Fibroblast of upper back skin (primary cell): ENCODE measurements at places on chromosomes 6 and 20.
A peak's percentile ranks its signal among the peaks of the same experiment; 100 is the strongest.

GRCh38 chr6:81878479-81878878 is 126.0 kb upstream of the TENT5A start:
- no peak for DNase-seq

DNA sequence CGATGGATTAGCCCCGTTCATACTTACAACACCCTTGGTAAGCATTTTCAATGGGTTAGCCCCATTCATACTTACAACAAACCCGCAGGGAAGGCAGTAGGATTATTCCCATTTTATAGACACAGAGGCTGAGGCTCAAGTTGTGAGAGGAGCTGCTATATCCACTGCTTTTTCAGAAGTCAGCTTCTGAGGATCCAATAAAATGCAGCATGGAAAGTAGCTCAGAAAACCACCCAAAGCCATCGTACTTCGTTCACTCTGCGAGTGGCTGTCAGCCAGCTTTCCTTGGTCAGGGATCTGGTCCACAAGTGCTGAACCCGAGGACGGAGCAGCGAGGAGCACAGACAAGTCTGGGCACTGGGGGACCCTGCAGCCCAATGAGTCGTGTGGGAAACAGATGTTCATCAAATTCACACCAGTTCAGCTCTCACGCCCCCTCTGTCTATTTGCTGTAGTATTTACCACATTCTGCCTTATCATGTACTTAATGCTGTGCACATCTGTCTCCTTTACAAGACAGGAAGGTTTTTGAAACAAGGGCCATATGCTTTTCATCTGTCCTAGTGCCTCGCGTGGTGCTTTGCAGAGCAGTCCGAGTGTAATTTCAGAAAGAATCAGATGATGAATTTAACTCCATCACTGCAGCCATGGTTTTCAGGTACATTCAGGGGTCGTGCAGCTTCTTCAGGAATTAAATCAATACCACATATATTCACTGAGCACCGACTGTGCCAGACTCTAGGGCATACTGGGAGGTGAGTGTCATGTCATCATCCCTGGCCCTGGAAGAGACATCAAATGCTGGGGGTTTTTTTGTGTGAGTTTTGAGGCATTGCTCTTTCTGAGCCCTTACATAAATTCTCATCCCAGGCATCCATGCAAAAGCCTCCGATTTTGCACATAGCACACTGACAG is 256.9 kb downstream of the CDH26 start:
- no peak for DNase-seq

DNA sequence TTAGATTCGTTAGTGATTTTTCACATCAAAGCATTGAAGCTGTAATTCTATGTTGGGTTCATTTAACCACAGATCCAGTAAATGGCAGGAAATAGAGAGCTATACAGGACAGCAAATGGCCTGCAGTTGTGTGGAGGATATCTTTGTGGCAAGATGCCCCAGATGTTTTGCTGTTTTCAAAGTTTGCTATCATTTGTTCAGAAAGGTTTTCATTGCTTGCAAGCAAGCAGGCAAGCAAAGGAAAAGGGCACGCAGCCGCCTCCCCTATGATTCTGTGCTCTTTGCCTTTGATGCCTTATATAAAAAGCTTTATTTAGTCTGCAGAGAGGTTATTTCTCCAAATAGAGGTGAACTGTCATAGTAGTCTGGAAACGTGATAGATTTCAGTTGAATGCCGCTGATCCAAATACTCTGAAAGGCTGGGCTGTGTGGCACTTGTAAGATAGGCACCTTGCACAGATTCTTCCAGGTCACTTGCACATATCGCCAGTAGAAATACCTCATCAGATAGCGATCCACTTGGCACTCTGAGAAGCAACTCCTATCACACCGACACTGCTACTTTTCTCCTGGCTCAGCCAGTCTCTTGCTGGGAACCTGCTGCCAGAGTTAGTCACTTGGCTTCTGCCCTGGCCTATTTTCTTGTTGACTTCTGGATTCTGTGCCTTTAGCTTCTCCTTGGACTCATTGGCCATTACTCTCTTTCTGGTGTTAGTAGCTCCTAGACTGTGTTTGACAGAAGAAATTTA is 66.4 kb downstream of the UTRN start:
- no peak for DNase-seq

DNA sequence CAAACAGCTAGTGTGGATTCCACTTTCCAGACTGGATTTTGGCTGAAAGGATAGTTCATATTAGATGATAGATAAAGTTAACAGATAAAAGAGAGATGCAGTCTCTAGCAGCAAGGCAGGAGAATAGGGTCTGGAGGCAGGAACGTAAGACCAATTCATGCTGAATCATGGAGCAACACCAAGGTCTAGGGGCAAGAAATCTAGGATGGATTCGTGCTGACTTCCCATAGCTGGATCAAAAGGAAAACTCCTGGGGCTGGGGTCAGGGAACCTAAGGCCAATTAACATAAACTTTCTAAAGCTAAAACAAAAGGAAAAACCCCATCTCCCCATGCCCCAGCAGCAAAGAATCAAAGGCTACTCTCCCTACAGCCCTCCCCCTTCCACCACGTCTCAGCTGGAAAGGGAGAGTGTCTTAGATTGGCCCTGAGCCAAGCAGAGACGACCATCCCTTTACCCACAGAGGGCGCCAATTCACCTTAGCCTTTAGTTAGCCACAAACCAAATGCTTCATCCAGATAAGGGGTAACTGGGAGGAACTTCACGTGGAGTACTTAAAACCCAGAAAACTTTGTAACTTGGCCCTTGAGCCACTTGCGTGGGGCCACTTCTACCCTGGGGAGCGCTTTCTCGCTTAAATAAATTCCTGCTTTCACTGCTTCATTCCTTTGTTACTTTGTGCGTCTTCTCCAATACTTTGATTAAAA is 7.6 kb downstream of the TREM1 start:
- DNase-seq = peak; percentile 46

DNA sequence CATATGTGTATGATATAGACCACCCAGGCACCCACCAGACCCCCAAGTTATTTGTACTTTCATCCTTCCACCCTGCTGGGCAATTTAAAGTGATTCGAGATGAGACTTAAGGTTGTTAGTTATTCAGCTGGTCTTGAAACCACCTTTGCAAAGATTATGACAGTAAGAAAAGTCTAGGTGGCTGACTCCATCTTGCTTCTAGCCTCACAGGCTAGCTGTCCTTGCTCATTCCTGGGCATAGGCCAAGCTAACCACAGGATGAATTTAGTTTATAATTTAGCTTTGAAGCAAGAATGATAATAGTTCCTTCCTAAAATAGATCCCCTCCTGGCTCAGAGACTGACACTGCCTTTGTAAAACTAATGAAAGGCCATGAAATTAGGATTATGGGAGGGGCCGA is 71.9 kb upstream of the IYD start:
- peak; percentile 25 for DNase-seq

DNA sequence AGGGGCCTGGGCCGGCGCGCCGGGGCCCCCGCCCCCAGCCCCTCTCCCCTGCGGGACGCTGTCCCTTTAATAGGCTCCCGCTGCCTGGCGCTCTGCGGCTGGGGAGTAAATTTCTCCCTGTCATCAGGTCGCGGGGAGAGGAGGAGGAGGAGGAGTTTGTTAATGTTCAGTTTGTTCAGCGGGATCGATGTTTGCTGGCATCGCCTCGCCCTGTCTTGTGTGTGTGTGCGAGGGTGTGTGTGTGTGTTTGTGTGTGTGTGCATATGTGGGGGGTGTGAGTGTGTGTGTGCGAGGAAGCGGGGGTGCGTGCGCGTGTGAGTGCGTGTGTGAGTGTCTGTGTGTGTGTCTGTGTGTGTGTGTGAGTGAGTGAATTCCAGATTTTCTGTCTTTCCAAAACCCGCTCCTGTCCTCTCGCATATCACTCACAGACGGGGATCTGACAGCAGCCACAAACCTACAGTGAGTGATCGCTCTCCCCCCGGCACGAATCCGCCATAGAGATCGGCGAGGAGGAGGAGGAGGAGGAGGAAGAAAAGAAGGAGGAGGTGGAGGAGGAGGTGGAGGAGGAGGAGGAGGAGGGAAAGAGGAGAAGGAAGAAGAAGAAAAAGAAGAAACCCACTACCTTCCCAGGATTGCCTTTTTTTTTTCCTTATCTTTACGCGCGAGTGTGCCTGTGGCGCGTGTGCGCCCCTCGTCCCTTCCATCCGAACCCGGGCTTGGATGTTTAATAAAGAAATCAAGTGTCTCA is at the start of gene TSHZ2:
TSHZ2 (plus strand) TSS at position 169 of the 748 bp plus-strand sequence. CDS start 936 bp downstream, outside the sequence.
- DNase-seq = peak; percentile 82

DNA sequence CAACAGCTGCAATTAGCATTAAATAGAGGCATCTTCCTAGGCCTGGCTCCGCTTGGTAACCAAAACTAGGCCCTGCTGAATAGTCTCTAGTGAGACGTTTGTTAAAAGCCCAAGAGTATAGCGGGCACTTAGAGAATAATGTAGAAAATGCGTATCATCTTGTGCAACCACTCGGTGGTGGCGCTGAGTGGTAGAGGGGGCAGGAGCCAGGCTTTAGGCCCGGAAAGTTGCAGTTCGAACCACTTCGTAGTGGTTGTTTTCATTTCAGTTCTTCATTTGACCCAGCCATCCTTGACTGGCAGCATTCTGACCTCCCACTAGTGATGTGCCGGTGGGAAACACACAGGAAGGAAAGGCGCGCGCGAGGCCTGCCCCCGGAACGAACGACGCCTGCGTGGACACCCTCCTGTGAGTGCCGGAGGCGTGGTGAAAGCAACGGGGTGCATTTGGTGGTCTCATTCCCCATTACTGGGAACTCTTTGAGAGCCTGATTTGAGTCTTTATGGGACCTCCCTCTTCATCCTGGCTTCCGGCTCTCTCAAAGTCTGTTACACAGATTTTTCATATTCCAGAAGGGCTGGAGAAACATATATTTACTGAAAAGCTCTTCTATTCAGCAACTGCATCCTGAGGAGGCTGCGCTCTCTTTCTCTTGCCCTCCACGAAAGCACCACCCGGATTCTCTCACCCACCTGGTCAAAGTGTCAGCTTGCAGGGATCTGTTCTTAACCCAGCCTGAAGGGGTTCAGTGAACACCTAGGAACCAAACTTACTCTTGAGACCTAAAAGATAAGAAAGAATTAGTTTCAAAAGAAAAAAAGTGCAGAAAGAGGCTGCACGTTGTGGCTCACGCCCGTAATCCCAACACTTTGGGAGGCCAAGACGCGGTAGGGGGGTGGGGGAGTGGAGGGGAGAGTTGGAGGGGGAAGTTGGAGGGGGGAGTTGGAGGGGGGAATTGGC is 18.2 kb downstream of the GPX5 start:
- peak; percentile 8 for DNase-seq

DNA sequence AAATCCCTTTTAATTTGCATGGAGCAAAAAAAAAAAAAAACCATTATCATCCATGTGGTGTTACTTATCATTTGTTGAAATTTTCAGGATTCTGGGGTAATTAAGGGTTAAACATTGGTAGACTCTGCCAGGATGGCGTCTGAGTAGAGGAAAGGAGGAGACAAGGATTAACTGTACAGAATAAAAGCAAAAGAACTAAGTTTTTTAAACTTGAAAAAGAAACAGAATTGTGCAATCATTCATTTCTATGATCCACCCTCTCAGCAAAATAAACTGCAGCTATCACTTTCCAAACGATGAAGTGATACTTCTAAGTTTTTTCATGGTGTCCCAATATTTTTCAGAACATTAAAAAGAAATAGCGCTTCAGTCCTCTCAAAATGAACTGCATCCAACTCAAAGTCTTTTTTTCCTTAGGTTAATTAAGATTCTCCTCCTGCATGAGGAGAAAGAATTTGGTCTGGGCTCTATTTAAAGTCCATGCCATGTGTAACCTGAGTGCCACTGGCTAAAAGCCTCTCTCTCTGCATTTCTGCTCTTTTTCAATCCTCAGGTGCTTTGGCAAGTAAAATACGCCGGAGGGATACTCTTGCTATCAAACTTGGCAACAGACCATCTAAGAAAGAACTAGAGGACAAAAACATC is 69.5 kb upstream of the LTV1 start:
- DNase-seq = no peak

GRCh38 chr6:159691133-159691962 is 1.7 kb downstream of the SOD2 start:
- DNase-seq = peak; percentile 79

DNA sequence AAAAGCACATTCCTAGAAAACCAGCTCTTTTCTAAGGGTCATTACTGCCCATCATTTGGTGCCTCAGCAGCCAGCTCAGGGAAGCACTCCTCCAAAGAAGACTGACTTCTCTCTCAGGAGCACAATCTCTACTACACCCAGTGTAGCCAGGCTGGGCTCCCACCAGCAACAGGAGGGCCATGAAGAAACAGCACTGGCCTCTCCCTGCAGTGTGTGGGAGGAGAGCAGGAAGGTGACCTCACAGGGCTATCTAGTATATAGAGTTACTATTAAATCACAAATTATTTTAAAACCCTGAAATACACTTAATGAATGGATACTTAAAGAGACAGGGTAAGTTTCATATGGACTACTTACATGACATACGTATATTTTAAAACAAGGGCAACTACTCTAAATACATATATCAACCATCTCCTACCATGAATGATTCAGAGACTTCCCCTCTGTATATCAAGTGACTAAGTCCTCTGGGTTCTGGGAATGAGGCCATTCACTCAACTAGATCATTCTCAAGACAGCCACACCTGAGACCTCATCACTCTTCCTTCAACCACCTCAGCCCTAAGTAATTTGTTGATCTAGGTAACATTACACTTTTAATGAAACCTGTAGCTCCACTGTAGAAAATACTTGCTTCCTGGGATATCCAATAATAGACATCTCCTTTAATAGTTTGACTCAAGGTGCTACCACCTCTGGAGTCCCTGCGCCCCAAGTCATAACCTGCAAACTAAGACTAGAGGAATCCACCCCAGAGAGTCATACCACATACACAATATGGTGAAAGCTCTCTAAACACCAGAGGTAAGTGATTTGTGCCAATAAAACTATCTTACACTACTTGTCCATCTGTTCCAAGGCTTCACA is 25.2 kb downstream of the TBX18 start:
- no peak for DNase-seq

DNA sequence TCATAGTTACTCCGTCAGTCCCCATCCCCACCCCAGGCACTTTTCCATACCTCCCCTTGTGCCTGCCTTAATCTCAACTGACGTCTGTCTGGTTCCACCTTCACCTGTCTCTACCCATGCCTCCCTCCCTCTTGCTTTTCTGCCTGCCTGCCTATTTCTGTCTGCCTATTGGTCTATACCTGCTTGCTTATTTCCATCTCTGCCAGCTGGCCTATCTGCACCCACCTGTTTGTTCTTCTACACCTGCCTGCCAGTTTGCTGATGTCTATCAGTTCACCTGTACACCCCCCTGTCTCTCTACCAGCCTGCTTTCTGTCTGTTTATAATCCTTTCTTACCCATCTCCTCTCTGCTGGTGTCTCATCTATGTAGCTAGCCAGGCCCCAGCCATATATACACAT is 87.5 kb downstream of the RALGAPA2 start:
- no peak for DNase-seq

DNA sequence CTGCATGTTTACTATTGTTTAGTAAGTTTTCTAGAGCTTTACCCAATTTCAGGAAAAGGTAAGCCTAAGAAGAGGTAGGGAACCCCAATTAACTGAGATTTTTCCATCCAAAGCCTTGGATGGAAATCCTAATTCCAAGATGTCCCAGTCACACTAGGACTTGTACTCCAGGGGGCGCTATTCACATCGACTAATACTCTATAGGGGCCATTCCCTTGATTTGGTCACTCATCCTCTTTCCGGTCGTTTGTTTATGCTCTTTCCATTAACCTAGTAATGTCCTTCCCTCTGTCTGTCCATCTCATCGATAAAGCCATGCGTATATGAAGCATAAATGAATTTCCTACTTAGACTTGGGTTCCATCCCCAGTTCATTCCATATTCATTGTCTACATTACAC is 80.8 kb upstream of the FUCA2 start:
- no peak for DNase-seq
